ENCODE measurements at places on chromosomes 6 and 20.

- DNase-seq: peak; percentile 51
These were observed 43.7 kb downstream of the APCDD1L start for GRCh38 chr20:58471193-58472164.

DNA sequence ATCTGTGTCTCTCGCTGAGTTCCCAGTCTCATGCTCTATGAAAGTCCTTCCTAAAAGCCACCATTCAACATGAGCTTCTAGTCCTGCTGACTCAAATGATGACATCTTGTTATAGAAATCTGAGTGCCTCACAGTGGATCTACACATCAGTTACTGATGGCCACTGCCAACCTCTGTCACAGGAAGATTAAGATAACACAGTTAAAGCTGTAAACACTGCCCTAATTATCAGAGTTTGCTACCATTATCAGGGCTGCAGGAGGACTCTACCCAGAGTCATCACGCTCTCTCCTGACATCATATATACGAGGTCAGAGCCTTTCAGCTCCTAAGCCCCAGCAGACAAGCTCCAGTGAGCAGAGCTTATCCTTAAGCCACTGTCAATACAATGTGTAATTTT lies 63.2 kb downstream of the HIVEP2 start:
- DNase-seq: no peak

DNA sequence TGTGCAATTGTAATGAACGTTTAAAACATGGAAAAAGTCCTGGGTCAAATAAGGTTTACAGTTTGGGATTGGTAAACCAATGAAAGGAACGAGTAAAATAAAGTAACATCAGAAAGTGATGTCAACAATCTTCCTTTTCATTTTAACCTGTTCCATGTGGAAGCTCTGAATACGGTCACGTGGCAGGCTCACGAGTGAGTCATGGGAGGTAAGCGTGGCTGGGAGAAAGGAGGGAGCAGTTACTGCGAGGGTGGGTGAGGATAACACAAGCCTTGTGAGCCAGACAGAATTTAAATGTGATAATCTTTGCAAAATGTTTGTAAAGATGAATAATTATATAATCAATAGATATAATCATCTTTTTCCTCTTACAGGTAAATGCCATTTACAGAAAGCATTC lies 171.3 kb upstream of the HDAC2 start:
- DNase-seq: no peak

DNA sequence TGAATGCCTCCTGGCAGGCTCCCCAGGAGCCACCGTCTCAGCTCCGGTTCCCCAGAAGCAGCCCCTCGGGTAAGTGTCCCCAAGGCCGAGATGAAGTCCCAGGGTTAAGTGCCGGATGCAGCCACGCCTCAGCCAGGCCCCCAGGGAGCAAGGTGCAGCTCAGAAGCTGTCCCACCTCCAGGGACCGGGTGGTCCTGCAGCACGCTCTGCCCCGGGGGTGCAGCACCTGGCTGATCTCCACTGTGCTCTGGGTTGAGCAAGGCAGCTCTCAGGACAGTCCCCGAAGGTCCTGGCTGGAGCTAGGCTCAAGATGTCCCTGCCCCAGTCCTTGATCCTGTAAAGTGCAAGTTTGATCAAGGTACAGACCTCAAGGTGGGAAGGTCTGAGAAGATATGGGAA lies 15.1 kb upstream of the NTSR1 start:
- no peak for DNase-seq

GRCh38 chr6:154170106-154170505 lies 131.1 kb downstream of the OPRM1 start:
- no peak for DNase-seq

DNA sequence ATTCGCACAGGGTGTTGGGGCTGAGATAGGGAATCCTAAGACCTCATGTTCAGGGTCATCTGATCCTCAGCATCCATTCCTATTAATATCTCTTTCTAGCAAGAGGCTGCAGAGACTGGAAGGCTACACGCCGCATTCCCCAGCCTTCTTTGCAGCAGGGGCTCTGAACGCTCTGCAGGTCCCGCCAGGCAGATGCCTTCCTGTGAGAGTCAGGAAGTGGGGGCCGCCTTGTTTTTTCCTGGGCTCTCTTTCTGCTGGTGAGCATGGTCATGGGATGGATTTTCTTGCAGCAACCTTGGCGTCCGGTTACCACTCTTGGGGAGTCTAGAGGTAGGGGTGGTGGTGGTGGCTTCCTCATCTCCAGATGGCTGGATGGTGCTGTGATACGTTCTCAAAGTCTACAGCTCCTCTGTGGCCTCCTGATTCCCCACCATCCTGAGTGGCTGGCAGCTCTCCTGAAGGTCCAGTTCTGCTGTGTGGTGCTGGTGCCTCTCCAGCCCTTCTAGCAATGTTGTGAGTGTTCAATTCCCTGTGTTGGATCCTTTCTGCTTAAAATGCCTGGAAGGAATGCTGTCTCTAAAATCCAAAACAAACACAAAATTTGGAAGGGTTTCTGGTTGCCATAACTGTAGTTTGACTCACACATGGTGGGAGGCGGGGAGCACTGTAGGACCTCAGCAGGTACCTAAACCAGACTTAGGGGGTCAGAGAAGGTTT lies 111.9 kb downstream of the CEBPB start:
- DNase-seq: no peak

DNA sequence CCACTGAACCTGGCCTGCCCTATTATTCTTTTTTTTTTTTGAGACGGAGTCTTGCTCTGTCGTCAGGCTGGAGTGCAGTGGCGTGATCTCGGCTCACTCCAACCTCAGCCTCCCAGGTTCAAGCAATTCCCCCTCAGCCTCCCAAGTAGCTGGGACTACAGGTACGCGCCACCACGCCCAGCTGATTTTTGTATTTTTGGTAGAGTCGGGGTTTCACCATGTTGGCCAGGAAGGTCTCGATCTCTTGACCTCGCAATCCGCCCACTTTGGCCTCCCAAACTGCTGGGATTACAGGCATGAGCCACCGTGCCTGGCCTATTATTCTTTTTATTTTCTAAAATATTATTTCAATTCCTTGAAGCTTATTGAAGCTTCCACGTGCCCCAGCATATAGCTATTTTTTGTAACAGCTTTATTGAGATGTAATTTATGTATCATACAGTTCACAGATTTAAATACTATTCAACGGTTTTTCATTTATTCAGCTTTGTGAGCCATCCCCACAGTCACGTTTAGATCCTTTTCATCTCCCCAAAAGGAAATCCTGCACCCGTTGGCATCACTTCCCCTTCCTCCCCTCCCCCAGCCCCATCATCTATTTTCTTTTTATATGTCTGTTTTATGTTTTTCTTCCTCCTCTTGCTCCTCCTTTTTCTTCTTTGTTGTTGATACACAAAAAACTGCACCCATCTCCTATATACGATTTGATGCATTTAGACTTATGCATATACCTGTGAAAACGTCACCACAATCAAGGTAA lies 13.5 kb upstream of the MDFI start:
- DNase-seq: no peak

DNA sequence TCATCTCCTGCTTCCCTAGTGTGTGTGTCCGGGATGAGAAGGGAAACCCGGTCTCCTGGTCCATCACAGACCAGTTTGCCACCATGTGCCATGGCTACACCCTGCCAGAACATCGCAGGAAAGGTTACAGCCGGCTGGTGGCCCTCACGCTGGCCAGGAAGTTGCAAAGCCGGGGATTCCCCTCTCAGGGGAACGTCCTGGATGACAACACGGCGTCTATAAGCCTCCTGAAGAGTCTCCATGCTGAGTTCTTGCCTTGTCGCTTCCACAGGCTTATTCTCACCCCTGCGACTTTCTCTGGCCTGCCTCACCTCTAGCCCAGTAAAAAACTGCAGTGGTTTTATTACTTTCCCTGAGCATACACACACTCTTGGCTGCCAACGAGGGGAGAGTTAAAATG lies 23.9 kb upstream of the C6orf141 start:
- no peak for DNase-seq

DNA sequence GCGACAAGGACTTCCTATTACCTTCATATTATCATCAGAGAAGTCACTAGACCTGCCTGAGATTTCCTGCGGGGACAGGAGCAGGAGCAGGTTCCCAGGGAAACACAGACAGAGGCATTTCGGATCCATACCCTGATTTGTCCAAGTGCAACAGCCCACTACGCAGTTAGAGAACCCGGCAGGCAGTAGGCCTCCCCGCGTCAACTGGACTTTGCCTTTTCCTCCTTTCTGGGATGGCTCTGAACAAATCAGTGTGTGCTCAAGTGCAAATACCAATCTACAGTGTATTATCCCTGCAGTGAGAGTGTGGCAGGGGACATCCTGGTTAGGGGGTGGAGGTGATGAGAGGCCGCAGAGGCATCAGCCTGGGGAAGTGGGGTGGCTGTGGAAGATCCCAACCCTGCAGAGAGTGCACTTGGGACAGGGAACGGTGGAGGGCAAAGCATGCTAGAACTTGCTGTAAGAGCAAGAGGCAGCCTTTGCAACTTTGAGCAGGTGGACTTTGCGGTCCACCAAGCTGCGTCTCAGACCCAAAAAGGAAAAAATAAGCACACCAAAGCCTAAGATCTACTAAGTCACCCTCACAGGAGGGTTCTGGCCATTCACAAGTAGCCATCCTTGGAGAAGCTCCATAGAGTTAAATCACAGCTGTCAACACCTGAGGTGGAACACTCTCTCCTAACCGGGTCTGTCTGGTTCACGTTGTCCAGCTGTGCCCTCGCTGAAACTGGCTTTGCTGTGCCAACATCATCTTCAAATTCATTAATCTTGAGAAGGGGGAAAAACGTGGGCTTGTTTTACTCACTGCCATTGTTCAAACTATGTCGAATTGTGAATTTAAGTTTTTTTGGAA lies 159.1 kb downstream of the ZDHHC14 start:
- no peak for DNase-seq

GRCh38 chr6:81819767-81820166 lies 67.3 kb upstream of the TENT5A start:
- no peak for DNase-seq

DNA sequence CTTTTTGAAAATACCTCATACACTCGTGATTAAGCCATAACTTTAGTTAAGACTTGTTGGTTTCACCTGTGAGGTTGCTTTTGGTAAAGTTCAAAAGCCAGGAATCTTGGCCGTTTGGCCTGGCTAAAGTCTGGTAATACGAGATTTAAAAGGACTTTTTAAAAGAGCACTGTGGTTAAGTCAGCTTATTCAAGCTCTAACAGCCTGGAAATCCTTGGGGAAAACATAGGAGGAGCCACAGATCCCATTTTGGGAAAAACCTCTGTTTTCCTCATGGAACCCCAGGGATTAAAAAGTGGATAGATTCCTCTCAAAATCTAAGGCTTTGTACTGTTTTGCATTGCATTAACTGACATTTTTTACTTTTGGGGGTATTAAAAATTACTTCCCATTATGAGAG lies 13.7 kb upstream of the SLC22A16 start:
- DNase-seq: no peak

DNA sequence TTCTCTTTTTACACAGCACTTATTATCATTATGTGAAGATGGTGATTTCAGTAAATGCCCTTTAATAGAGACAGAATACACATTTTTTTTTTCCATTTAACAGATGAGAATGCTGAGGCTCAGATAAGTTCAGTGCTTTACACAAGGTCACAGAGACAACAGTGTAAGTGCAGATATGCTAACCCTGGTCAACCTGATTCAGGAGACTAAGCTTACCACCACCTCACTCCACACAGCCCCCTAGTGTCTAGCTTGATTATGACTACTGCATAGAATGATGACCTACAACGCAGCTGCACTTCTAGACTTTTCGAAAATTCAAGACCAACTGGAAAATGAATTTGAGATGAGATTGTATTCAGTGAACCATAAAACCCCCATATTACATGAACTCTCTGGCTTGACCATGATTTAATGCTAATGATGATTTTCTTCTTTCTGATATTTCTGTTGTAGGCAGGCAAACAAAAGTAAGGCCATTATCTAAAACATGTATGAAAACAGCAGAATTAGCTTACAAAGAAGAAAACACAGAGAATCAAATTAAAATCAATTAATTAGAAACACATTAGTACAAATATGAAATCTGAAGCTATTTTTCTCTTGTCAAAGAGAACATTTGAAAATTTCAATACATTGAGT lies 212.1 kb upstream of the PHACTR1 start:
- no peak for DNase-seq

- no peak for DNase-seq
These were observed 16.0 kb upstream of the PI16 start for GRCh38 chr6:36938536-36938935.

GRCh38 chr20:4216142-4216735 lies 200.9 kb upstream of the RNF24 start:
- no peak for DNase-seq

- DNase-seq: no peak
These were observed 104.1 kb upstream of the AKIRIN2 start for GRCh38 chr6:87806099-87806498.

GRCh38 chr6:131781687-131782086 lies 26.1 kb upstream of the ENPP1 start:
- no peak for DNase-seq

DNA sequence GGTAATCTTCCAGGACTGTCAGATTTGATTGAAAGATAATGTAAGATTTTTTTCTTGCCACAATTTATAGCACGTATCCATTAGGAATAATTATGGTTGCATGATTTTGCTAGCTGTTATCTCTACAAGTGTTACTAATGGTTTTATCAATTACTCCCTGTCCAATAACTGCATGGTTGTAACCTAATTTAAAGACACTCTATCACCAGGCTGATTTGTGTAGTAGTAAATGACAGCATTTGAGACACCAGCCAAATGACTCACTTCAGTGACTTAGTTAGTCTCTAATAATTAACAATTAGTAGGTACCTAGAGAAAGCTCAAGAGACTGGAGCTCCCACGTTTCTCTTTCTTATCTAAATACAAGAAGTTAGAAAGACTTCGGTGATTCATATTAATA lies 453.8 kb upstream of the POU3F2 start:
- no peak for DNase-seq

GRCh38 chr6:108627692-108628550 lies 67.2 kb downstream of the FOXO3 start:
- DNase-seq: no peak

DNA sequence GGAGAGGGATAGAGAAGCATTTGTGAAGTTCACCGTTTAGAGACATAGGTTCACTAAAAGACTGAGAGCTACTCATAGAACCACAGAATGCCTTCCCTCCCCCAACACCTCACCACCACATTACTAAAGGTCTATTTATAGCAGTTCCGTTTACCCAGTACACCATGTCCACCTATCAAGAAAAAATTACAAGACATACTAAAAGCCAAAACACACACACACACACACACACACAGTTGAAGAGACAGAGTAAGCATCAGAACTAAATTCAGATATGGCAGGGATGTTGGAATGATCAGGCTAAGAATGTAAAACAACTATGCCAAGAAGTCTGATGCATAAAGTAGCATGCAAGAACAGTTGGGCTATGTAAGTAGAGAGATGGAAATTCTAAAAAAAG lies 52.3 kb downstream of the SLC22A3 start:
- DNase-seq: no peak

- DNase-seq: no peak
These were observed 236.0 kb downstream of the ADGRG6 start for GRCh38 chr6:142537612-142538478.

GRCh38 chr6:107491138-107491609 lies 1.3 kb downstream of the SOBP start:
- no peak for DNase-seq

DNA sequence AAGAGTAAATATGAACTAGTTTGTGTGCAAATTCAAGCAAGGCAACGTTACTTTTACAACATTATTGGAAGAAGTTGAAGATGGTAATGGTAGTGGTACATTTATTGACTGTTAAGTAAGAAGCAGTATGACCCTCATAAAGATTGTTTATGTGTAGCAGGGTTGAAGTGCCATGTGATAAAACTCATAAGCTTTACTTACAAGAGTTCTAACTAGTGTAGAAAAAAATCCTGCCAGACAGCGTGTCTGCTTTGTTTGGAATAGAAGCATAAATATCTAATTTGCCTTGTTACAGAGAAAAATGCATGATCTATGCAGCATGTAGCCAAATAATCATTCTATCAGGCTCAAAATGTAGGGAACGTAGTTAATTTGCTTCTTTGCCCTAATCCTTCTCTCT lies 450.8 kb upstream of the SOX4 start:
- DNase-seq: no peak

All from AG09319 (cell line).